Posterior vena cava (tissue), 2 donors: ENCODE measurements at places on chromosomes 1 and 21.

- DNase-seq = no peak
Observed at GRCh38 chr21:41170442-41170841, 2.5 kb downstream of the BACE2 start.

GRCh38 chr1:163477276-163477830, 155.6 kb downstream of the NUF2 start:
- no peak for DNase-seq

DNA sequence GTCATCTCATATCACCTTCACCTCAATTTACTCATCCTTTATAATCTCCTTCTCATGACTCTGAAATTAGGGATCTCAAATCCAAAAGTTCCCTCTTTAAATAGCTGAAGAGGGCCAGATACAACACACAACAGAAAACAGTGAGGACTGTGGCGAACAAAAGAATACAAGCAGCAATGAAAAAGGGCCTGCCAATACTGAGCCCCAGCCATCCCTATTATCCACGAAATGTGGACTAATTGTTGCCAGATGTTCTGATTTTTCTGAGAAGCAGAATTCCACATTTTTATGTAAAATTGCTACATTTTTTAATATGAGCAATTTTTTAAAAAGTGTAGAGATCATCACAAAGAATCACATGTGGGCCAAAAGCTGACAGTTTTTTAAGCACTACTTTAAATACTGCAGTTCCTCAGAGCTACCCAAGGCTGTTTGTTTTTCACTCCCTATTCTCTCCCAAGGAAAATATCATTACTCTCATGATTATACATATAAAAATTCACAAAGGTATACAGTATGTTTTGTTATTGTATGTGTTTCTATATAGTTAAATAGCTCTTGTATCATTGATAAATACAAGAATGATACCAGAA, 90.0 kb downstream of the ASH1L start:
- no peak for DNase-seq

GRCh38 chr1:204289280-204289679, 70.4 kb downstream of the PLEKHA6 start:
- DNase-seq = no peak

DNA sequence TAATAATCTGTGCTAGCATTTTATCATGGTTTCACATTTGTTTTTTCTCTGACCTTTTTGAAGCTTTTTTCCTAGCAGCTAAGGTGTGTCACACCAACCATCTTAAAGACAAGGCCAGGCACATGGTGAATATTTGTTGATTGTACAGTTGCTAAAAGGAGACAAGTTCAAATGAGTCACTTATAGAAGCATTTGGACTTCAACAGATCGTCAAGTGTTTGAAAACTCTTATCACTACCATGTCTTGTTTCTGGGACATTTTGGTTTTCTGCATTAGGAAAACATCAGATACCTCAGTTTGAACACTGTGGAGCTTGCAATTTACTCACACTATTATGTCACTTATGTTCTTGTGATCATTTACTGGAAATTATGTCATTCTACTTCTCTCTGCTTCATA, 407.3 kb downstream of the USP25 start:
- DNase-seq = no peak
